ENCODE measurements at places on chromosomes 7 and 10.

- no peak for DNase-seq
Measured at GRCh38 chr10:75021379-75022249, 89.8 kb upstream of the SAMD8 start.

DNA sequence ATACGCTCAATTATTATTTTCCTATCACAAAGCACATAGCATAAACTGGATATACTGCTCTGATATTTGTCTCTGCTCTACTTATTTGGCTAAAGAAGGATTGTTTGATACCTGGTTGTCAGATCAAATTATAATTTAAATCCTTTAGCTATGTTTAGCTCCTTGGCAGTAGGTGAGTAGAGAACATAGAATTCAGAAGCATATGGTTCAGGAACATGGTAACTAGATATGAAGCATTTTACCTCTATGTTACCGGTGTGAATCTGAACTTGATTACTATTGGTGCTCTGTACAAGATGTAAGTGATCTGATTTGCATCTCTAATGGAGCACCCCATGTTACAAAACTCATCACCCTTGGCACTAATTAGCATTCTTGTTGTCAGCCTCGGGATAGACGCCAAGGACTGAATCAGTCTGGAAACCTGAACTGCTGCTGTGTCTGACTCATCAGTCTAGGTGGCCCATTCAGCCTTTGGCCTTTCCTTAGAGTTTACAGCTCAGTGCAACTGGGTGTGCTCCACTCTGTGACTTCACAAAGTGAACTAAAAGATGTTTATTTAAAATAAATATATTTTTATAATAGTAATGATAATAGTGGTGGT is 12.3 kb upstream of the MYPN start:
- DNase-seq = no peak

- no peak for DNase-seq
Measured at GRCh38 chr7:46600340-46600739, 679.3 kb upstream of the IGFBP3 start.

GRCh38 chr10:17841050-17841449 is 31.9 kb downstream of the MRC1 start:
- DNase-seq = no peak

- DNase-seq = peak; percentile 11
Measured at GRCh38 chr7:123624527-123625183, 23.0 kb downstream of the ASB15 start.

GRCh38 chr10:29107866-29108498 is 180.9 kb upstream of the LYZL1 start:
- DNase-seq = no peak

DNA sequence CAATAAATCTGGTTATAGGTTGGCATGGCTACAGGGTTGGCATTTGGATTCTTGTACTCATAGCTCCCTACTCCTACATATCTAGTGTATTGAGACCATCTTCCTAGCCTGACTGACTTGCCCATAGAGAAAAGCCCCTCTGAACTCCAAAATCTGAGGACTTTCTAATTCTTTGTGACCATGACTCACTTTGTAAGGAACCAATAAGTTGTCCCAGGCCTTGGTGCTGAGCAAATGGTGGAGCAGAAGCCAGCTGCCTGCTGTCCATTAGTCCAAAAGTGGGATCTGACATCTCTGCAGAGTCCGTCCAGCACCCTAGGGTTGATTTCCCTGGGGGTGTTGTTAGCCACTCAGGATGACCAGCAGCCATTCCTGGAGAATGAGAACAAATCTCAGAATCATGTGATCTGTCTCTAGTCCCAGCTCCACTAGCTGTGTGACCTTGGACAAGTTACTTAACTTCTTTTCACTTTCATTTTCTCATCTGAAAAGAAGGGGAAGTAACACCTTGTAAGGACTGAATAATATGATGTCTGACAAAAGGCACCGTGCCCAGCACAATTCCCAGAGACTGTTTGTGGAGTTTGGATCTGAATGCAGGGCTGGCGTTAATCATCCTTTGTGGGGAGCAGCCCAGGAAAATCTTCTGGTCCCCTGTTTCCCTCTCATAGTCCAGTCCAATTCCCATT is 44.1 kb downstream of the MTURN start:
- DNase-seq = no peak

All from stimulated activated CD8-positive, alpha-beta memory T cell treated with anti-CD3 and anti-CD28 coated beads, Interleukin-4, amount 100 ng/mL, for 1 hour (primary cell).